Sigmoid colon (tissue), 7 donors: ENCODE measurements at places on chromosomes 3 and 15. TPM values are rescaled to one million over a fixed set of nuclear protein-coding genes. Genes with fewer than 3 reads are reported as not detected.

The CHRD gene
- 5.7 TPM for total RNA-seq

The GABRR3 gene
- not detected for total RNA-seq

The ZKSCAN7 gene
- total RNA-seq = 7.1 TPM

The NECTIN3 gene
- total RNA-seq = 36.3 TPM

The TRPC1 gene
- total RNA-seq = 21.4 TPM

The CKMT1B gene
- total RNA-seq = 0.83 TPM

The SCG5 gene
- total RNA-seq = 10.0 TPM

- H3K4me3 ChIP-seq = no peak overlapping the region
- H3K27me3 ChIP-seq = no peaks in the 10 kb centered on the region
- H3K4me1 ChIP-seq = peaks cover 26% of the 10 kb centered on the region
- no peak overlapping the region for H3K27ac ChIP-seq
- H3K36me3 ChIP-seq = no peaks in the 10 kb centered on the region
These were observed 59.7 kb downstream of the GHSR start for GRCh38 chr3:172388412-172389078.

GRCh38 chr3:53303957-53304356, 43.4 kb downstream of the DCP1A start:
- no peak overlapping the region for H3K4me3 ChIP-seq
- H3K4me1 ChIP-seq = peaks cover 23% of the 10 kb centered on the region
- H3K36me3 ChIP-seq = peaks cover 29% of the 10 kb centered on the region
- DNase-seq = no peak
- peak overlapping the region; percentile 21 for H3K27ac ChIP-seq
- H3K27me3 ChIP-seq = no peaks in the 10 kb centered on the region

- no peaks in the 10 kb centered on the region for H3K36me3 ChIP-seq
- no peak overlapping the region for H3K4me3 ChIP-seq
- no peak for DNase-seq
These were observed 82.0 kb downstream of the MRPL46 start for GRCh38 chr15:88385078-88385700.

- H3K36me3 ChIP-seq = peaks cover 8% of the 10 kb centered on the region
- no peak overlapping the region for H3K4me3 ChIP-seq
- no peak for DNase-seq
- H3K4me1 ChIP-seq = no peaks in the 10 kb centered on the region
- no peak overlapping the region for H3K27ac ChIP-seq
These were observed 21.7 kb downstream of the KCNMB3 start for GRCh38 chr3:179229177-179229576.

- no peak for DNase-seq
- no peak overlapping the region for H3K4me3 ChIP-seq
- no peaks in the 10 kb centered on the region for H3K4me1 ChIP-seq
- no peak overlapping the region for H3K27ac ChIP-seq
These were observed 216.8 kb downstream of the ERC2 start for GRCh38 chr3:56251343-56251945.

- H3K4me1 ChIP-seq = peaks cover 42% of the 10 kb centered on the region
- DNase-seq = peak; percentile 75
- H3K27ac ChIP-seq = peak overlapping the region; percentile 100
- H3K27me3 ChIP-seq = no peaks in the 10 kb centered on the region
These were observed 1.3 kb upstream of the MEF2A start for GRCh38 chr15:99564221-99565048.

DNA sequence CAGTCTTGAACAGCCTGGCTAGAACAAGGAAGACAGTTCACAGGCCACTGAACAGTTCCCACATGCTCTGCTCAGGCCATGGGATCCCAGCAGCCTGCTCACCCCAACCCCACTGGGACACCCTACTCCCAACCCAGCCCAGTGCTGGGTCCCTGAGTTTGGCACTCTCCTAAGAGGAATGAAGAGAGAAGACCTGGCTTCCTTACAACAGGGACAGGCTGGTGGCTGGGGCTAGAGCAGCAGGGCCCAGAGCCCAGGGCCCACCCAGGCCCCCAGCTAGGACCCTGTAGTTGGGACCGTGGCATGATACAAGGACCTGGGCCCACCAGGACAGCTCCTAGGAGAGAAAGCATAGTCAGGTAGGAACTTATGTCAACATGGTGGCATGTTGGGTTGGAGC, 43.4 kb downstream of the SEMA3G start:
- H3K27me3 ChIP-seq = no peaks in the 10 kb centered on the region
- H3K4me1 ChIP-seq = no peaks in the 10 kb centered on the region
- no peak overlapping the region for H3K27ac ChIP-seq
- H3K4me3 ChIP-seq = no peak overlapping the region

DNA sequence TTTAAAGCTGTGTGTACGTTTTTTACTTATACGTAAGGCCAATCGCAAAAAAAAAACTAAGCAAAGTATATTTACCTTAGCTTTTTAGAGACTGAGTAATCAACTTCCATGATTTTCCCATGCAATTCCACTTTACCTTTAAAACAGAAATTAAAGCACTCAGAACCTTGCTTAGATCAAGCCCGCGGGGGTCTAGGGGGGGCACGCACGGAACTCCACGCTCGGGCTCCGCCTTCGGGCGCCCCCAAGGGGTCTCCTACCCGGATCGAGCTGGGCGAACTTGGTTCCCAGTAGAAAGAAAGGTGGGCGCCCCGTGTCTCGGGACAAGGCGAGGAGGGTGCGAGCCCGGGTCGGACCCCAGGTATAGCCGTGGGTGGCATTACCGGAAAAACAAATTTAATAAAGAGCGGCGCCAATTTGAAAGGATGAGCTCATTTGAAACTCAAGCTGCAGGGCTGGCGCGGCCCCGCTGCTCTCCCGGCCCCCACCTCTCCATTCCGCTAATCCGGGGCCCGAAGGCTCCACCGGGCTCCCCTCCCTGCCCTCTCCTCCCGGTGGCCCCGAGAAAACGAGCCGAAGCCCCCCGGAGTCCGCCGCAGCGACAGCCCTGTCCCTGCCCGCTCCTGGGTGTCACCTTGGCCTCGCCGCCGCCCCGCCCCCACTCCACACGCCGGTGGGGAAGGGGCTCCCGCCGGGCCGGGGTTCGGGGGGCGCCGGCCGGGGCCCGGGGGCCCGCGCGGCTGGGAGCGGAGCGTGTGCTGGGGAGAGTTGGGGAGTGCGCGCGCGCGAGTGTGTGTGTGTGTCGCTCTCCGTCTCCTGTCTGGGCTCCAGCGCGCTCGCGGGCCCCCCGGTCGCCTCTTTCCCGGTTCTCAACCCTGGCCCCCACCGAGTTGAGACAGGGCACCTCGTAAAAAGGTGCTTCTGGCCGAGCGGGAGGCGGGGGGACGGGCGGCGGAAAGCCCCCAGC, 1.5 kb downstream of the IGF2BP2 start:
- peaks cover 29% of the 10 kb centered on the region for H3K4me1 ChIP-seq
- H3K36me3 ChIP-seq = no peaks in the 10 kb centered on the region
- peak overlapping the region; percentile 56 for H3K4me3 ChIP-seq
- peak overlapping the region; percentile 78 for H3K27ac ChIP-seq
- H3K27me3 ChIP-seq = peaks cover 37% of the 10 kb centered on the region

GRCh38 chr3:56613016-56613415, 56.0 kb downstream of the CCDC66 start:
- H3K4me3 ChIP-seq = no peak overlapping the region
- no peaks in the 10 kb centered on the region for H3K27me3 ChIP-seq
- no peak overlapping the region for H3K27ac ChIP-seq
- no peak for DNase-seq
- H3K4me1 ChIP-seq = peaks cover 5% of the 10 kb centered on the region

GRCh38 chr3:113912552-113913236, 35.1 kb upstream of the ZDHHC23 start:
- no peaks in the 10 kb centered on the region for H3K4me1 ChIP-seq
- no peaks in the 10 kb centered on the region for H3K36me3 ChIP-seq
- H3K27me3 ChIP-seq = no peaks in the 10 kb centered on the region

GRCh38 chr3:99545941-99546580, 92.3 kb upstream of the COL8A1 start:
- no peaks in the 10 kb centered on the region for H3K27me3 ChIP-seq
- DNase-seq = no peak
- H3K4me3 ChIP-seq = no peak overlapping the region
- H3K36me3 ChIP-seq = no peaks in the 10 kb centered on the region
- no peaks in the 10 kb centered on the region for H3K4me1 ChIP-seq
- H3K27ac ChIP-seq = peak overlapping the region; percentile 31

DNA sequence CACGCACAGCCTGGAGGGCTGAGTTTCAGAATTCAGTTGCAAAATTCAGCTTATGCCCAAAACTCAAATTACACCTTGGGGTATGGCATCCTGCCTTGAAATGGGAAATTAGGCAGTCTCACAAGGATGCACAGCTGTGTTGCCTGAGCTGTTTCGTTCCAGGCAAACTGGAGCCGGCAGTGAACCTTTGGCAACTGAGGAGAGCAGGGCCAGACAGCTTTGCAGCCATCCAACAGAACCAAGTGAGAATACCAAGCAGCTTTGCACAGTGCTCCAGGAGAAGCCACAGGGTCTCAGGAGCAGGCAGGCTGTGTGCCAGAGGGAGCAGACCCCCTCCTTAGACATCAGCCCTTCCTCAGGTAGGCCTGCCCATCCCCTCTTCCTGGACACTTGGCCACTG, 32.5 kb upstream of the BFSP2 start:
- H3K4me1 ChIP-seq = no peaks in the 10 kb centered on the region
- H3K4me3 ChIP-seq = no peak overlapping the region
- H3K27ac ChIP-seq = no peak overlapping the region
- no peaks in the 10 kb centered on the region for H3K27me3 ChIP-seq

DNA sequence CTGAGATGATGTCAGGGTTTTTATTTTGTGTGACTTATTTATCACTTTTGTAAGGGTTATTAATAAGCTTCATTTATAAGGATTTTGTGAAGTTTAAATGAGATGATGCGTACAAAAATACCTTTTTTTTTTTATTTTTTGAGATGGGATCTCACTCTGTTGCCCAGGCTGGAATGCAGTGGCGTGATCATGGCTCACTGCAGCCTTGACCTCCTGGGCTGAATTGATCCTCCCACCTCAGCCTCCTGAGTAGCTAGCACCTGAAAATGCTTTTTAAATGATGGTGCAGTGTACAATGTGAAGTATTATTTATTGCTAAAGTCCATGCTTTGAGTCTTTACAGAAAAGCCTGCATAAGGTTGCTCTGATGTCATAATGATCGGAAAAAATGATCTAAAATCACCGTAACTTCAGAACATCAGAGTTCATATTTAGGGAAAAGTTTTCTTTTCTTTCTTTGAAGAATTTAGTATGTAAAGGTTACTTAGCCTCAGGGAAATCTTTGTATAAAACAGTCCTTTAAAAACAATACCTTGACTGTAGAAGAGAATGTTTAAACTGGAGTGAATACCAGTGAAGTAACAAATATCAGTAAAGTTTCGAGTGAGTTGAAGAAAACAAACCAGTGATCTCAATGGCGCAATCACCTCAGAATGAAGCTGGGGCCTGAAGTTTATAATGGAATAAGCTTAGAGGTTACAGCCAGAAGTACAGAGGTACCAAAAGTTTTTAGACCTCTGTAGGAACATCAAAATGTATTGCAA, 29.7 kb downstream of the TCF12 start:
- DNase-seq = no peak
- no peak overlapping the region for H3K4me3 ChIP-seq
- peaks cover 24% of the 10 kb centered on the region for H3K4me1 ChIP-seq
- H3K27ac ChIP-seq = no peak overlapping the region
- H3K27me3 ChIP-seq = no peaks in the 10 kb centered on the region

- H3K36me3 ChIP-seq = no peaks in the 10 kb centered on the region
- no peak for DNase-seq
- H3K27me3 ChIP-seq = no peaks in the 10 kb centered on the region
- no peak overlapping the region for H3K4me3 ChIP-seq
- no peak overlapping the region for H3K27ac ChIP-seq
- no peaks in the 10 kb centered on the region for H3K4me1 ChIP-seq
These were observed 114.2 kb upstream of the TJP1 start for GRCh38 chr15:29936353-29937049.
